ENCODE measurements at places on chromosomes 1 and 21.

DNA sequence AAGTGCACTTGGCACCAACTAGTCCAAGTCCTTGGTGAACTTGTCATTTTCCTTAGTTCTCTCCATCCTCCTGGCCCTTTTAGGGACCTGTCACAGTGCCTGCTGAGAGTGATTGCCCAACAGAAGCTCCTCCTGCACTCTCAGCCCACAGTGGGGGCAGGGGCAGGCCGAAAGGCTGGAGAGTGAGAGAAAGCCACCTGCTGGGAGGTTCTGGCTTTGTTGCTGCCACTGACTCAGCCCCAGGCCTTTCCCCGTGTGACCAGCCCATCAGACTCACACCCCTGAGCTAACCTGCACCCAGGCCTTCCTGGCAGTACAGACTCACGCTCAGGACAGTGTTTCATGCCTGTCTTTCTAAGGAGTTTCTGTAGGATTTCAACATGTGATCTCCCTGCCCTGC is 17.1 kb upstream of the PROK1 start:
- DNase-seq, result no peak

- DNase-seq, result peak; percentile 47
Measured at GRCh38 chr1:237851210-237851845, 39.4 kb downstream of the ZP4 start.

- no peak for DNase-seq
Measured at GRCh38 chr1:221892301-221892830, 150.5 kb upstream of the DUSP10 start.

DNA sequence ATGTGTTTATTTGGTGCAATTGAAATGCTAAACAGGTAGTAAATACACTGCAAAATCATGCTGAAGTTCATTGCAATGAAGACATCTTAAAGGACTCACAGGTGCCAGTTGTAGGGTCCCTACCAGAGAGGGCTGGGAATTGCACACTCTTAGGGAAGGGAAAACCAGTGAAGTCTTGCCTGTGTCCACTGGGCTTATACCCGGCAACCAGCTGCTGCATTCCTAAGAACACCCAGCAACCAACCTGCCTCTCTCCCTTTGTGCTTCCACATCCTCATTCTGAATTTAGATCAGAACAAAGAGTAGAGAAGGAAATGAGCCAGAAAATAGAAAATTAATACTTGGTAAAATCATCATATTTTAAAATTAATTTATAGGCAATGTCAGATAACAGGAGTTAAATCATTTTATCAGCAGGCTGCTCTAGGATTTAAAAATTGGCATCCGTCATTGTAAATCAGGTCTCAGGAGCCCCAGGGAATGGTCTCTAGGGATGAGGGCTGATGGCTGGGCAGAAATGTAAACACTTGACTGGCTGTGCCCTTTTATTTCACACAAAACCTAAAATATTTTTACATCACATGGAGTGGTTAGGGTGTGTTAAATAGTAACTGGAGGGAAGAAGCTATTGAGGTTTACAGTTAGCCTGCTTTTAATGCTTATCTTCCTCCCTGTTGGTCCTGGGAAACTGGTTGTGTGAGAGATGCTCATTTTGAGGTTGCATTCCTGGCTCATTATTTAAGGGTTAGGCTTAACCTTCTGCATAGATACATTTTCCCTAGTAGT is 31.3 kb downstream of the PTGFRN start:
- no peak for DNase-seq

DNA sequence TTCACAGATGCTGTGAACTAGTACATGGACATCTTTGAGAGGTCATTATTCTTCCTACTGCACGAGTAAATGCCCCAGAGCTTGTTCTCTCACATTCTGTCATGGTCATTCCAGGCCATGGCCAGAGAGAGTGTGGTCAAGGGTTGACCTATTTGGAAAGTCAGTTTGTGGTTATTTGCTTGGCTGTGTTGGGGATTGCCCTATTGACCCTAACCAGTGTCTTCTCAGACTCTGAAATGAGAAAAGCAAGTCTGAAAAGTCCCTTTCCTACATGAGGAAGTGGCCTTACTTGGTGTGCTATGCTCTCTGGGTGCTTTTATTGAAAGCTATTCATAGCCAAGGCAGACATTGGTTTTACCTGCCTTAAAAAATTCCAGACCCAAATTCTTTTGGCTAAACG is 26.6 kb downstream of the CLIC6 start:
- DNase-seq, result no peak
